ENCODE measurements at places on chromosomes 2 and 18.

- peak; percentile 74 for DNase-seq
Measured at GRCh38 chr2:163800951-163801381, 65.2 kb upstream of the FIGN start.

DNA sequence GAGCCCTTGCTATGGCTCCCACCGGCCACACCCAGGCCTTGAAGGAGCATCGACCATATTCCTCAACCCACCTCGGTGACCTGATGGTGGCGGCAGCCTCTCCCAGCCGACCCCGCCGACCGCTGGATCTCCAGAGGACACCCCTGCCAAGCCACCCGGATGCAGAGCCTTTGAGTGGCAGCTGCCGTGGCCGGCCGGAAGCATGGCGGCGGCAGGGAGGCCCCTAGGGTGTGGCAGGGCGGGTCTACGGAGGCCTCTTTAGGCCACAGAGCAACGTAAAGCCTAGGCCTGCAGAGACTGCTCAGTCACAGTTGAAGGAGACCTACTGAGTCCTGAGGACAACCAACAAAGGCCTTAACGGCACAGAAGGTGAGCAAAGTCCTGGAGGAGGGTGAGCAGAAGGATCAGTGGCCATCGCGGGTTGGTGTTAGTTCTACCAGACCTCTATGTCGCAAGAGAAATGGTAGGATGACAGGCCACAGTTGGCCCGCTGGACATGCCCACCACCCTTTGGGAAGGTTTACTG lies 50.4 kb upstream of the TMEM247 start:
- DNase-seq: no peak

DNA sequence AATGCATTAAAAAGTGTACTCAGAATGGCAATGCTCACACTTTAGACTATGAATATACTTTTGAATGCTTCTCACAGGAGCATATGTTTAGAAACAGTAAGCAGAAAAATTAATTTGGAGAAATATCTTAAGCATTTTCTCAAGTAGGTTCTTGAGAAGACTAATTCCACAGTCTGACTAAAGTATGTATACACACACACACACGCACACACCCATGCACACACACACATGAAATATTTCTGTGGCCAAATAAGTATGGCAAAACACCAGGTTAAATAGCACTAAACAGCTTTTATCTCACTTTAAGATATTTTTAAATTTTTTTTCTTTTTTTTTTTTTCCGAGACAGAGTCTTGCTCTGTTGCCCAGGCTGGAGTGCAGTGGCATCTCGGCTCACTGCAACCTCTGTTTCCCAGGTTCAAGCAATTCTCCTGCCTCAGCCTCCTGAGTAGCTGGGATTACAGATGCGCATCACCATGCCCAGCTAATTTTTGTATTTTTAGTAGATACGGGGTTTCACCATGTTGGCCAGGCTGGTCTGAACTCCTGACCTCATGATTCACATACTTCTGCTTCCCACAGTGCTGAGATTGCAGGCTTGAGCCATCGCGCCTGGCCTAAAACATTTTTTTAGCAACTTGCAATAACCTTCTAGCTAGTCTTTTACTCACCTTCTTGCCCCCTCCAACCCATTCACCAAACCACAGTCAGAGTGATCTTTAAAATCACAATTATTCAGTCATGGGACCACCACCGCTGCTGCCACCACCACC lies 67.5 kb upstream of the SCG2 start:
- DNase-seq: peak; percentile 58

DNA sequence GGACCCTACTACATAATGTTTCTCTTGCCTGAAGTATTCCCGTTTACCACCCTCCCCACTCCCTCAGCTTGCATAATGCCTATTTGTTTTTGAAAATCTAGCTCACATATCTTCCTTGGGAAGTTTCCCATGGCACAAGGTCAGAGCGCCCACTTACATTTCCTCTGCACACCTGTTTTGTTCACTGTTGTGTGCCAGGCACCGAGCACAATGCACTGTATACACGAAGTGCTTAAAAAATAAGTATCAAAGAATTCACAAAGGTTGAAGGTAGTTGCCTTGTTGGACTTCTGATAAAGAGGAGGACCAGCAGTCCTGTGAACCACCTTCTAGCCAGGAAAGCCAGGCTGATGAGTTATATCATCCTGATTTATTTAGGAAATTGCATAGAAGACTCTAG lies 16.8 kb upstream of the RHOB start:
- no peak for DNase-seq

GRCh38 chr18:3594760-3595368 lies 144.9 kb downstream of the TGIF1 start:
- DNase-seq: no peak

DNA sequence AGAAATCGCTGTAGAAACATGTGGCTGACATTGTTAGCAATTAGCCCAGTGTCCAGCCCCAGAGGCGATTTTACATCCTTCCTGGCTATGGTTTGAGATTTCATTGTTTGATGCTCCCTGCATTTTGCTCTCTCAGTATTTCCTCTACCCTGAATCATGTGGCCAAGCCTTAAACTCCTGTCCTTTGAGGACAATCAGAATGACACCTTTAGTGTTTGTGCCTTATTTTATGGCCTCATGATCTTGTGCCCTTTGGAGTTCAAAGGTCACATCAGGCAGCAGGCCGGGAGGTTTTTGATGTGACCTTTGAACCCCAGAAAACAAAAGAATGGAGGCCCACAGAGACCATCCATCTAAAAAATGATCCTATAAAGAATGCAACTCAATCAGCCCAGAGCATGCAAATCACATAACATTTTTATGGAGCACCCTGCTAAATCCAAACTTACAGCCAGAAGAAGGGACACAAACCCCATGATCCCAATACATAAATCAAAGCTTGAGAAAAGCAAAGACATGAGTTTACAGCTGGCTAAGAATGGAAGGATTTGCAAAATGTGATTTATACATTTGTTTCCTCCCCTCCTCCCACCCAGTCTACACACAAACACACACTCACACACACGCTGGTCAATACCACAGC lies 52.5 kb downstream of the FECH start:
- no peak for DNase-seq

DNA sequence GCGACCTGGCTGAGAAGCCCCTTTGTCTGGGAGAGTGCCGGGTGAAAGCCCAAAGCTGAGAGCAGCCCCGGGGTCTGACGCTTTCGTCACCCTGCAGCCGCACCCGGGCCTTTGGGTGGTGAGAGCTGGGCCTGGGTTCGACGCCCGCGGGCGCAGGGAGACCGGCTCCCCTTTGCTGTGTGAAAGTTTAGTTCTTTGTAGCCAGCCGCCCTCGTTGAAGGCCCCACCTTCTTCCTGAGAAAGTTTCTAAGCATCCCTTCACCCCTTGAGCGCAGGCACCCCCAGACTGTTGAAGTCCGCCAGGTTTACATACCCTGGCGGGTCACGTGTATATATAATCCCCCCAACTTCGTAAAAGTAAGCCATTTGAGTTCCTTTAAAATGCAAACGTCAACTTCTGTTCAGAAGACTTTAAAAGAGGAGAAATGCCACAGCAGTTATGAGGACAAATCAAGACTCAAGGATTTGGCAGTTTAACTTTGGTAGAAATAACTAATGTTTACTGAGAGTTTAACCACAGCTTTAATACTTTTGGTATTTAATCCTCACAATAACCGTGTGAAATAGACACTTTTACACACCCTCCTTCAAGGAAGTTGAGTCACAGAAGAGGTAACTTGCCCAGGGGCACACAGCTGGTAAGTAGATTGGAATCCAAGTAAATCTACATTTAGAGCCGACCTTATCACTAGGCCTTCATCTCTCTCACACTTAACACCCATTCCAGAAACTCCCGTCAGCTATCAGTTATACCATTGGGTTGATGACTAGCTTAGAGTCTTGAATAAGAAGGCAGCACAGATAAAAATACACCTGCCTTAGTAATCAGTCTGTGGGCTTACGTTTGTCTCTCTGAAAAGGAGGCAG lies 1.1 kb upstream of the MBOAT2 start:
- no peak for DNase-seq

DNA sequence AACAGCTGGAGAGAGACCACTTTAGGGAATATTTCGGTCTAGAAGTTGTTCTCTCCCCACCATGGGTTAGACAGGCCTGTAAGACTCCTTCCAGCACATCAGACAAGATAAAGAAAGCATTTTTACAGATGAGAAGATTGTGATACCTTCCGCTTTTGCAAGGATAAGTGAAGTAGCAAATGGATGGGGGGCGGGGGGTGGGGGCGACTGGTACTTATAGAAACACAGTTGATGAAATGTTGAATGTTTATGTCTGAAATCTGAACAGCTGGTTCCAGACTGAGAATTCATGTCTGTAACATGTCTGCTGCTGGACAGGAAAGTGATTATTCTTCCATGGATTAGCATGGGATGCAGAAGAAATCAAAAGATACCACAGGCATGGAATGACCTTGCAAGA lies 90.5 kb upstream of the FN1 start:
- DNase-seq: peak; percentile 42

- no peak for DNase-seq
Measured at GRCh38 chr2:134361648-134362047, 107.8 kb downstream of the MGAT5 start.

GRCh38 chr2:192459422-192459821 lies 264.7 kb upstream of the TMEFF2 start:
- DNase-seq: no peak

DNA sequence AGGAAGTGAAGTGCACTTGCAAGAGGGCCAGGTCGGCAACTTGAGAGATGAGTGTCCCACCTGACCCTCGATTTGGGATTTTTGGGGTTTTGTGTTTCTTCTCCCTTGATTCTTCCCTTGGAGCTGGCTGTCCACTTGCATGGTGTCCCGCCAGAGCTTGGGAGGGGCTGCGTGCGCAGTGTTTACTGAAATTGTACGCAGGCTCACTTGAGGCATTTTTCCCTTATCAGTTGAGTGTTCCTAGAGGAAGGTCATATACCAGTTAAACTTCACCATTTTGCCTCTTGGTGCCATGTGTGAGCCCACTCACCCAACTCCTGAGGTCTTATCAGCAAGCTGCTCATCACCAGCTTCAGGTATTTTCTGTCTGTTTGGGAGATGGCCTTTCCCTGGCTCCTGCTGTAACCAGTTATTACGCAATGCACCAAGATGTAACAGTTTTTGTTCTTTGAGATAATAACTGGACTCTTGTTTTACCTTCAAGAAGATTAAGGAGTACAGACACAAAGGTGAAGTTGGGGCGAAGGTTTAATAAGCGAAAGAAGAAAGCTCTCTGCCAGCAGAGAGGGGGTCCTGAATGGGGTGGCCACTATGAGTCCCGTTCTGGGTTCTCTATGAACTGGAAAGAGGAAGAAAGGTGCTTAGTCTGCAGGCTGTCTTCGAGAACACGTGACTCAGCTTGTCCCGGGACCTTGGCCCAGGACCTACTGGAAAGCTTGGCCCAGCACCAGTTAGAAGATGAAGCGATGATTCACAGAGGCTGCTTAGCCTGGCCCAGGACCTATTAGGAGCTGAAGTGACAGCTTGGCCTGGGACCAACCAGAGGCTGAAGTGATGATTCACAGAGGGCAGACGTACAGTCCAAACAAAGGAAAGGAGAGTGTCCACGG lies 21.5 kb upstream of the TXNL4A start:
- DNase-seq: peak; percentile 95

GRCh38 chr2:197445746-197446145 lies 7.6 kb upstream of the COQ10B start:
- peak; percentile 36 for DNase-seq

DNA sequence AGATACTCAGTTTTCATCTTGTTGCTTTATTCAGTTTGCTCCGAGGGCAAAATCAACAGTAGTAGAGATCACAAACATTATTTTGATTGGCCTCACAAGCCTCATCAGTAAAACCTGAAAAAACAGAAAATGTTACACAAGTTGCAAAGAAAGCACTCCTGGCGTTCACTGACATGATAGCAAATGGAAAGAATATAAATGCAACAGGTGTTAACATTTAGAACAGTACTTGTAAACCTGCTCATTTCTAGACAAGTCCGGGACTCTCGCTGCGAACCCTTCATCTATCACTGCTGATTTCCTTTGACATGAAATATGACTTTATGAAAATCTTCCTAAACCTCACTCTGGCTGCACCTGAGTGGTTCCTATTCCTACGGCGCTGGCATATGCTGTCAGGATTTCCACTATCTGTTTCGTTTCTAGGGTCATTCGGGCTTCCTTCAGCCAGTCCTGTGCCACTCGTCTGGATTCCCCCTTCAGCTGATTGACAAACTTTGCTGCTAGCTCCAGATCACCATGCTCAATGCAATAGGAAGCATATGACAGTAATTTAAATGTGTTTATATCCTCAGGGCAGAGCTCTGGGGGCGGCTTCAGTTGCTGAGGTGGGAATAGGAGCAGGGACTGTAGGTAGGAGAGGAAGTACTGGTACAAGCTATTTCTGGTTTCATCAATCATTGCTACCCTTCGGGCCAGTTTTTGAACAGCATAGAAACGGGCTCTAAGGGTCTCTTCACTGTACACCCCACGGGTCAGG lies 38.1 kb downstream of the PTCD3 start:
- no peak for DNase-seq

DNA sequence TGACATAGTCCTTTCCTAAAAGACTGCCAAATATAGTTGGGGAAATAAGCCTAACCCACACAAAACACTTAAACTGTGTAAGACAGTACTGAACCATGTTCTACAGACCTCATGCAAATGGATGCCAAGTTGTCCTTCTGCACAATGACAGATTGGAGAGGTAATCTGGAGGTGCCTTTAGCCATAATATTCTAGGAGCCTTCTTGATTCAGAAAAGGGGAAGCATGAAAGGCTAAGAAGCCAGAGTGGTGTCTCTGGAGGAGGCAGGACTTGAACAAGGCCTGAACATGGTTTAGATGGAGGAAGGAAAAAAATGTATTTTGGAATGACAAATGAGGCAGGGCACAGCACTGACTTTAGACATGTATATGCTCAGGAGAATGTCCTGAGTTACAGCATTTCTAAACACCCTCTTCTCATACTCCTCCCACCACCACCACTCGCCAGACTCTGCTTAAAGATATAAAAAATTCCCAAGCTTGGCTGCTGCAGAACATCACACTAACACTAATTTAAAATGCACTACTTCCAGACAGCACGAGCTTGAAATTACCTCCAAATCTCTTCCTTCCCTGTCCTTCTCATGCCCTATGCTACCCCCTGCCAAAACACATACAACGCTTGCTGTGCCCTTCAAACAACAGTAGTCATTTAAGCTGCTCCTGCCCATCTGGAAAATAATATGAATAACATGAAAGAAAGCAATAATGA lies 110.4 kb downstream of the ANKRD44 start:
- DNase-seq: no peak

GRCh38 chr2:101007415-101008345 lies 5.6 kb downstream of the RPL31 start:
- no peak for DNase-seq

DNA sequence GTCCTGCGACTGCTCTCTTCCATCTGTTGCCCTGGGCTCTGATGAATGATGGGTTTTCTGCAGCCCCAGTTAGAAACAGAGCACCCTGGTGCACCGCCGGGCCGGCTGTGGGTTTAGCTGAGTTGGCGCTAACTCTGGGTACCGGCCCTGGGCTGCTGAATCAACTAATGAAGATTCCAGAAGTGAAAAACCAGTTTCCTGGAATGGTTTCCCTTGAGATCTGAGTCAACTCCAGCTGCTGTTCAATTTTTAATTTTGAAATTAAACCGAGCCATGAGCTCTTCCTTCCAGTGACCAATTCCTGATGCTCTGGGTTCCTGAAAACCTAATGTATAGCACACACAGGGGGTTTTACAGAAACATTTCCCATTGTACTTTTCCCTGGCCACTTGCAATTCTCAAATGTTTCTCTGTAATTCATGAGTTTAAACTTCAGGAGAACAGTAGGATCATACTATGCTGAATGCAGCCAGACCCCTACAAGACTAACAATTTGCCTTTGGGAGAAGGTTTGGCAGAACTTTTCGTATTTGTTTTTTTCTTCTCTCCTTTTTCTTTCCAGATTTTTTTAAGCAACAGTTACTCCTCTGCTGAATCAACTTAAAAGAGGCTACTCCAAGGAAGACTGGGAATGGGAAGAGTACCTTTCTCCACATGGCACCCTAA lies 5.5 kb downstream of the COL6A3 start:
- peak; percentile 82 for DNase-seq

- DNase-seq: peak; percentile 81
Measured at GRCh38 chr2:168635065-168635577, 167.3 kb upstream of the NOSTRIN start.

Measured in fibroblast of upper back skin (primary cell).